ENCODE measurements at places on chromosomes 5 and 9. TPM values are rescaled to one million over a fixed set of nuclear protein-coding genes. Genes with fewer than 3 reads are reported as not detected.

DNA sequence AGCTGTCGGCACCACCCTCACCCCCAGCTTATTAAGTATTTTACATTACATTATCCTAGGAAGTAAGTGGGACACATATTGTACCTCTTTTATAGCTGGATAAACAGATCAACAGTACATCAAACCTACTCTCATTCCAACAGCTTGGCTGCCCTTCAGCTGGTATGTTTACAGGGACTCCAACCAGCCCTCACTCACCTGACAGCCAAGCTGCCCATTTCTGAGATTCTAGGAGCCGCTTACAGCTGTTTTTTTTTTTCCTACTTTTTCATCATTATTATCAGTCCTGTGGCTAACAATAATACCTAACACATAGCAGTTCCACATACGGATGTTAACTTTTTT, 13.4 kb upstream of the CREBRF start:
- H3K27ac ChIP-seq = no peak overlapping the region
- DNase-seq = no peak
- peaks cover 10% of the 10 kb centered on the region for H3K4me1 ChIP-seq
- H3K27me3 ChIP-seq = no peaks in the 10 kb centered on the region

Gene SPATA31A3
- total RNA-seq = not detected

DNA sequence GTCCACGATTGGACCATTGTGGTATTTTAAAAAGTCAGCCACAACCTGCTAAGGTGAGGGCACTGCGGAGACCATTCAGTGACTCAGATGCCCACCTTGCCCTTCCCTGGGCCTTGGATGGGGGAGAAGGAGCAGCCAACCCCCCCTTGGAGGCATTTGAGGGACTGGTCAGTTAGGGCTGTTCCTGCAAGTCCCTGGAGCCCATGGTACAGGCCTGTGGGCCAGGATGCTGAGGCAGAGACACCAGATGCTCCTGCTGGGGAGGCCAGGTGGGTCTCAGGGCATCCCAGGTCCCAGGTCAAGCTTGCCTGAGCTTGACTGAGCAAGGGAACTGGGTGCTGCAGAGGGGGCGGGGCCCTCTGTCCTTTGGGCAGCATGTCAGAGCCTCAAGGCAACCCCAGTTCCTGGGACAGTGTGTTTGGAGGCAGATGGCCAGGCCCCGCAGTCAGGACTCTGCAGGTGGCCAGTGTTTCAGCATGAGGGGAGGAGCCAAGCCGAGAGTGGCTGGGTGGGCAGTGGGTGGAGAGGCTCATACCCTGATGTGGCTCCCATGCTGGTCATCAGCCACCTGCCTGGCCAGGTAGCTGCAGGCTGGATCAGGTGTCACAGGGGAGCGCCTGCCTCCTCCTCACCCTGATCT, 27.5 kb downstream of the SLC6A3 start:
- H3K36me3 ChIP-seq = no peaks in the 10 kb centered on the region
- no peak overlapping the region for H3K27ac ChIP-seq
- no peak for DNase-seq

GRCh38 chr5:173090639-173091038, 34.5 kb downstream of the CREBRF start:
- peaks cover 8% of the 10 kb centered on the region for H3K36me3 ChIP-seq
- H3K4me1 ChIP-seq = peaks cover 6% of the 10 kb centered on the region
- H3K27ac ChIP-seq = no peak overlapping the region
- H3K27me3 ChIP-seq = no peaks in the 10 kb centered on the region
- no peak overlapping the region for H3K4me3 ChIP-seq

DNA sequence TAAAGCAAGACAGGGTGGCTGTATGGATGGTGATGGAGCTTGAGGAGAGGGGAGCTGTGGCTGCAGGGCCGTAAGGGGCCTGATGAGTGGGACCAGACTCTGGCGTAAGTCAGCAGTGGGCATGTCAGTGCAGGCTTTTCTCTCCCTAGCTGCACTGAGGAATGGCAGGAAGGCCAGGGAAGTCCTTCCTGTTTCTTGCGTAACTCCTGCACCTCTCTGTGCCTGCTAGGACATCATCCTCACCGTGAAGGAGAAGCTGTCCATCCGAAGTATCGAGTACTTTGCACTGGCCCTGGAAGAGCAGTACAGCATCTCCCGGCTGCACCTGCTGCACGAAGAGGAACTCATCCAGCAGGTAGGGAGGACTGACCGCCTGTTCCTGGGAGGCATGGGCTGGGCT, 24.1 kb upstream of the TRMT10B start:
- H3K4me3 ChIP-seq = no peak overlapping the region
- no peaks in the 10 kb centered on the region for H3K36me3 ChIP-seq
- H3K4me1 ChIP-seq = peaks cover 2% of the 10 kb centered on the region
- peaks cover 13% of the 10 kb centered on the region for H3K27me3 ChIP-seq
- no peak overlapping the region for H3K27ac ChIP-seq

Gene HEMGN
- total RNA-seq = 0.54 TPM

Gene PTGS1
- total RNA-seq = 0.28 TPM

GRCh38 chr9:6779417-6780241, 21.9 kb downstream of the KDM4C start:
- DNase-seq = no peak
- H3K4me1 ChIP-seq = peaks cover 36% of the 10 kb centered on the region
- no peaks in the 10 kb centered on the region for H3K27me3 ChIP-seq
- H3K27ac ChIP-seq = no peak overlapping the region
- H3K36me3 ChIP-seq = peaks cover 13% of the 10 kb centered on the region

Gene FLT4
- total RNA-seq = 2.0 TPM

GRCh38 chr5:41966401-41967105, 41.5 kb downstream of the FBXO4 start:
- no peaks in the 10 kb centered on the region for H3K36me3 ChIP-seq
- no peaks in the 10 kb centered on the region for H3K4me1 ChIP-seq
- no peak overlapping the region for H3K27ac ChIP-seq
- H3K4me3 ChIP-seq = no peak overlapping the region
- no peak for DNase-seq

Data from activated CD4-positive, alpha-beta T cell treated with anti-CD3 and anti-CD28 coated beads, Interleukin-2, amount 10 ng/mL, durations not matched to agents 24 days and 14 days (primary cell).